ENCODE measurements at places on chromosomes 2 and 18.

DNA sequence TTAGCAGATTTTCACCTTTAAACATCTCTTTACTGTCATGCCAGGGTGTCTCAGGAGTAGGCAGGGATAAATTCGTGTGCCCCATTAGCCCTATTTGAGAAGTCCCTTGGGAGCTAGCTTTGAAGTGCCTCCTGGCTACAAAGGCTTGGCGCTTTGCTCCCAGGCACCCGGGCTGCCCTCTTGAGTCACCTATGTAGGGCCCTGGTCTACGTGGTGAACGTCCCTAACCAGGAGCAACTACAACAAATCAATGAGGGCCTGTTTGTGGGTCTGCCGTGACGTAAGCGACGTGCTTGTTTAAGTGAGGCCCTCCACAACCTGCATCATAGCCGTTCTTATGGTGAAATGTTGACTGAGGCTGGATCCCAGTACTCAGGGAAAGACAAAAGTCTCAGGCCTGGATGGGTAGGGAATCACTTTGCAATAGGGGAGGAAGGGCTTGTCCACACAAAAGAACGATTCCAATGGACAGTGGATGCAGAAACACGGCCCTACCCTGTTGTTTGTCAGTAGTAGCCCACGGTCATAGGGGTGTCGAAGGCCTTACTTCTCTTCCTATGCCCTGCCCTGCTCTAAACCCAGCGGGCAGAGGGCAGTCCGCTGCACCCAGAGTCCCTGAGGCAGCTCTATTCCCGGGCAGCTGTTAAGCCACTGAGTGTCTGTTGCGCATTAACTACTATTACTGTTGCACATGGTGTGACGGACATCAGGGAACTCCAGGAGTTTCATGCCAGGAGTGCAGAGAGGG lies 93.9 kb downstream of the INHBB start:
- no peak for DNase-seq

DNA sequence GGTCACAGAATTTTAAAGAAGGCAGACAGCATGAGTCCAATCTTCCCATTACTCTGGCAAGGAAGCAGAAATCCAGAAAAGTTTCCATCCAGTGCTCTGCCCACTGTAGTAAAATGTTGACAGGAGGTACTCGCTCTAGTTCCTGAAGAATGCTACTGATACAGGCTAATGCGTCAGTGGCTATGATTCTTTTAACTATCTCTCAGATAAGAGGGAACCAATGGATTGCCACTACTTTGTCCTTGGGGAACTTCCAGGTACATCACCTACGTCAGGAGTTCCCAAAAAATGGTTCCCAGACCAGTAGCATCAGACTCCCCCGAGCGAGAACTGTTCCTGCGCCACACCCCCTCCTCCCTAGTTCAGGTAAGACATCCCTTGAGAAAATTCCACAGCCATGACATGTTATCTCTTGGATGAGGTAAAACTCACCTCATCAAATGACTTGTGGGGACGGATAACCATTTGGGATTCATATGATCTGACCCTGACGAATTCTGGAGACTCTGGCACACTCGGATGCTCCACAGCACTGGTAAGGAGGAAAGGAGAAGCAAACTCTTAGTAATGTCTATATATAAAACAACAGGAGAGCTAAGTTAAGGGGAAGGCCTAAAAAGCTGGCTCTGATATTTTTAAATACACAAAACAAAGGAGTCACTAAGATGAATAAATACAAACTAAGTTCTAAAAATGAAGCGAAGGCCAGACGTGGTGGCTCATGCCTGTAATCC lies 16.5 kb downstream of the STARD7 start:
- DNase-seq: no peak

DNA sequence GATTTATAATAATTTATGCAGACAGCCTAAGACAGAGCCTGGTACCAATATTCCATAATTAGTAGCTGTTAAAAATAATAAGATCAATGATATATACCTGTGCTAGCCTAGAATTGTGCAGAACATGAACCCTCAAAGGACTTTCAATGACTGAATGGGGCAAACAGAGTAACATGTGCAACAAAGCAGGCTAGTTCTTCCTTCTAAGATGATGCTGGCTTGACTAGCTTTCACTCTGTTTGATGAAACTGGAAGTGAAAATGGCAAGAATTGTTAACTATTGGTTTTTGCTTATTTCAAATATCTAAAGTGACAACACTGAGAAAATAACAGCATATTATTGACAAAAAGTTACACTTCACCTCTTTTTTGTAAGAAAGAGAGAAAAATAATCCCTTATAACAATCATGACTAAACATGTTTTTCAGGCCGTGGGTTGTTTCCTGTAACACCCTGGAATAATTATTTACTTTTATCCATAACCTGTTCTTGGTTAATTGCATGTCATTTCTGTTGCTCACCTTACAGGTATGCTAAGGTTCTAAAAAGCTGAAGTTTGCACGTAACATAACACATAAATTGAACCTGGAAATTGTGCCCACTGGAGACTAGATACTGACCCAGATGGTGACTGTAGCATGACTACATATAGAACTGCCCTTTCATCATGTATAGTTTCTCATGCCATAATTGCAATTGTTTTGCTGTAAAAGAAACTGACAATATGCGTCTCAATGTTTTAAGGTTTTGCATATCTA lies 108.7 kb downstream of the C18orf54 start:
- no peak for DNase-seq

GRCh38 chr18:49495480-49495879 lies 8.4 kb upstream of the C18orf32 start:
- DNase-seq: no peak

GRCh38 chr2:205500065-205500464 lies 182.2 kb upstream of the NRP2 start:
- DNase-seq: no peak

DNA sequence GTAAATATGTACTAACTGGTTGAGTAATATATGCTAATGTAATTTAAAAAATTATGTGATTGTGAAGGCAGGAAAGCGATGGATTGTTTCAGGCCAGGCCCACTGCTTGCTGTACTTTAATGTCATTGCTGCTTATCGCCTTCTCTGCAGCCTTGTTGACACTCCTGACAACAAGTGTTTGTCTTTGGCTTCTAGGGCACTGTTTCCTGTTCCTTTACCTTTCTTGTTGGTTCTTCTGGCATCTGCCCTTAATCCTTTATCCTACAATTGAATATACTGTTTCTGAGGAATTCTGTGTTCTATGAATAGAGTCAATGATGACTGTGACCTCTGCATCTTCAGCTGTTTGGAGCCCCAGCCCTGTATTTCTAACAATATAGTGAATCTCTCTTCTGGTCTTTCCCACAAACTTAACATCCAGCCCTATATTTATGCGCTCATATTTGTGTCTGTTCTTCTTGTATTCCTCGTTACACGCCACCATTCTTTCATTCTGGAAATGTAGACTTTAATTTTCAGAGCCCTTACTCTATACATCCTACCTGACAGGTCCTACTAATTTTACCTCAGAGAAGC lies 17.6 kb downstream of the ACSL3 start:
- no peak for DNase-seq
